ENCODE measurements at places on chromosomes 4 and X.

DNA sequence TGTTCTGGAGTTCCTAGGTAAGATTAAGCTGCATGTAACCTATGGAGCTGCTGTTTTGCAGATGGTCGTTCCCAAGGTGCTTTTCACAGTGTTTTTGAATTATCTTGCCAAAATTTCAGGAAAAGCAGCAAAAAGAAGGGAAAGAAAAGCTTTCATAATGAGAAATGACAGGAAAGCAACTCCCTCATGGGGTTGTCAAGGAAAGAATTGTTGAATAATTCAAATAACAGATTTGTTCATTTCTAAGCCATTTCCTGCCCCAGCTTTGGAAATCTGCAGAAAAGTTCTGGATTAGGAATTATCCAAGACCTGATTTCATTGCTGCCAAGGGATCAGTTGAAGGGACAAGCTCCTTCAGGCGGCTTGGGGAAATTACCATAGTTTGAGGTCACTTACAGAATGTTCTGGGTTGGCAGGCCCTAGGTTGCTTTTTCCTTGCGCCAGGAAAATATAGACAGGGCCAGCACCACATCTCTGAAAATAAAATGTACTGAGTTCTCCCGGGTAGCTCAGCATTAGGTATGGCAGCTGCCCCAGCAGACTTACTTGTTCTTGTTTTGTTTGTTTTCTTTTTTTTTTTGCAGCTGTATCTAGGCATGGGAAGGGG, 354.7 kb downstream of the STIM2 start:
- no peak for DNase-seq

DNA sequence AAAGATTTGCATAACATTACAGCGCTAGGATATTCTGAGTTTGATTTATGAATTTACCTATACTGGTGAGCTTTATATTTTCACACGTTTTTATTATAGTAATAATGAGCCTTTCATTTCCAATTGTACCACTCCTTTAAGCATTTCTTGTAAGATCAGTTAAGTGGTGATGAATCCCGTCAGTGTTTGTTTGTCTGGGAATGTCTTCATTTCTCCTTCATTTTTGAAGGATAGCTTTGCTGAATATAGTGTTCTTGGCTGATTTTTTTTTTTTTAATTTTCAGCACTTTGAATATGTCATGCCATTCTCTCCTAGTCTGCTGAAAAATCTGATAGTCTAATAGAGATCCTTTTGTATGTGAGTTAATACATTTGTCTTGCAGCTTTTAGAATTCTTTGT, 70.1 kb downstream of the IL15 start:
- no peak for DNase-seq

DNA sequence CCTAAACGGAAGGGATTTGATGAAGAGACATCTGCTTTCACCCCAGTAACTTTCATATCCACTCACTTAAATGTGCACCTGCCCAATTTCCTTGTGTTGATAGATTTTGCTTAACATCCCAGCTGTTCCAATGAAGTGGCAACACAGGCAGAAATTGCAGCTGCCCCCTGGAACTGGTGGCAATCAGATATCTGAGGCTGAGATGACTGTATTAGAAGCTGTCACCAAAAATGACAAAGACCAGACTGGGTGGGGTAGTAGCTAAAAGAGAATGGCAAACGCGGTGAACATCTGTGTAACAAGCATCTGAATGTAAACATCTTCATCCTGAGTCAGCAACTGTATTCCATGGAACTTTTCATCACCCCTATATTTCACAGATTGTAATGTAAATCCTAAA, 17.1 kb downstream of the GABRA2 start:
- DNase-seq = no peak

GRCh38 chr4:132540797-132541196, 608.3 kb upstream of the PCDH10 start:
- no peak for DNase-seq

GRCh38 chr4:188960411-188961093, 821.3 kb downstream of the TRIML1 start:
- DNase-seq = no peak

DNA sequence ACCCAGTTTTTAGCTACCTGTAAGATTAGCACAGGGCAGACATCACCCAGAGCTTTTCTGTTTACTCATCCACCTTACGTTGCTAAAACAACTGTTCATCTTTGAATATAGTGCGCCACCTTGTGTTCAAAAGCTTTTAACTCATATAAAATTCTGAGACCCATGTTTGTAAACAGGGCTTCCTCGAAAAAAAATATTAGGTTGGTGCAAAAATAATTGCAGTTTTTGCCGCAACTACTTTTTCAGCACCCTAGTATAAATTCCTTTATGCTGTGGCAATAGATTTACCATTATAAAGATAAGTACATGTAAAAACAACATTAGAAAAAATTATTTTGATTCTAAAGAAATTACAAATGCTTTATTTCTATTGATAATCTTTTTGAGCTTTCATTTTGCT, 147.9 kb downstream of the LRBA start:
- peak; percentile 32 for DNase-seq

- DNase-seq = no peak
Observed at GRCh38 chr4:30950737-30951136, 230.6 kb downstream of the PCDH7 start.

DNA sequence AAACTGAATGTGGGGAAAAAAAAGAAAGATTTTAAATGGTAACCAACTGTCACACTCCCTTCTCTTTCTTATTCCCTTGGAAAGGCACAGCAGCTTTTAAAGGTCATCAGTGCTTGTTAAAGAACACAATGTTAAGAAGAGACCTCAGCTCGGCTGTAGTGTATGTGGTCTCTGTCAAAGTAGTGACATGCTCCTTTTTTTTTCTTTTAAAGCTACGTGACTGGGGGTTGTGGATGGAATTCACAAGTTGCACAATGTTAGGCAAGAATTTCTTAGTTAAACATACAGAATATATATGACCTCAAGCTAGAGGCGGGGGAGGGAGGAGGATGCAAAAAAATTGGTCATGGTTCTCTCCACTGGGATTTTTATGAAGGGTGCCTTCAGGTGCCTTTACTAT, 45.6 kb downstream of the OCRL start:
- DNase-seq = no peak

DNA sequence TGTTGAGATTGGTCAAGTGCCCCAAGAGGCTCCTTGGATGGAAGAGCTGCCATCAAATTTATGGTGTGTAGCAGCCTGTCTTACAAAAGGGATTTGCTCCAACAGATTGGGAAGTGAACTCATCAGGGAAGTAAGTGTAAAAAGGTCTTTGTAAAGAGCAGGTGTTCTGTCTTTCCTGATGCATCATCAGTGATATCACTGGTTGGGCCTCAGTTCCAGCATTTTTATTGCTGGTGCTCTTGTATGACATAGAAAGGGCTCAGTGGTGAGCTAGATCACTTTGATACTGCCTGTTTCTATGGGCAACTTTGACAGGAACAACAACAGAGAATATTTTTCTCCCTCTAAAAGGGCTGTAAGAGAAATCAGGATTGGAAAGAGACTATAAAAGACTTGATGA, 8.7 kb upstream of the GABRE start:
- DNase-seq = no peak

- DNase-seq = peak; percentile 45
Observed at GRCh38 chrX:154775419-154776349, 13.0 kb downstream of the DKC1 start.

DNA sequence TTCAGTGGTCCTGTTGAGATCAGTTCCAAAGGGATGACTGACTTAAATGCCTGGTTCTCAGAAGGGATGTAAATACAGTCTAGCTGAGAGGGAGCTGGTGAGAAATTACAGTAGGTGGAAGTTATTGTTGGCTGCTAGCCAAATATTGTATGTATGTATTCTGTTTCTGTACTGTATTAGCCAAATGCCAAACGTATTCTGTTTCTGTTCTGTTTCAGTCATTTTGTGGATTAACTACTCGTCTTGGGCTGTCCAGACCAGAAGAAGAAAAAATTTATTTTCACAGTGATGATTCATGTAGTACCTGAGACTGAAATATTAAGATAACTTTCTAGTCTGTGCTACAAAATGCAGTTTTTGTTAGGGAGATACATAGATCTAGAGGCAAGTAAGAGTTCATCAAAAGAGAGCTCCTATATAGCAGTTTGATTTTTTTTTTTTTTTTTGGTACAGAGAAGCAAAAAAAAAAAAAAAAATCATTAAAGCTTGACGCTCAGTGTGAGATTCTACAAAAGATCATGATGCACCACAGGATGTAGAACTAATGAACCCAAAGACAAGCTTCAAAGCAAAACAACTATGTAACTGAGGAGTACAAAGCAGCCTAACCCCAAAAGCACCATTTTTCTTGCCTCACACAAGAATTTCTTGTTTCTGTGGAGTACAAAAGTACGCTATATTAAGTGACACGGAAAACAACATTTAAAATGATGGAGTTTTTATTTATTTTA, 54.8 kb downstream of the CASP6 start:
- no peak for DNase-seq

GRCh38 chrX:42748067-42748850, 29.7 kb downstream of the PPP1R2C start:
- no peak for DNase-seq

- DNase-seq = no peak
Observed at GRCh38 chrX:130120321-130120731, 10.0 kb upstream of the ELF4 start.

GRCh38 chrX:17860179-17860780, 818 bp downstream of the RAI2 start:
- no peak for DNase-seq

- DNase-seq = no peak
Observed at GRCh38 chr4:178811356-178811755, 1369.1 kb upstream of the AGA start.

GRCh38 chr4:143252478-143252877, 67.8 kb downstream of the USP38 start:
- DNase-seq = no peak

GRCh38 chrX:16745659-16746058, 26.2 kb downstream of the SYAP1 start:
- DNase-seq = no peak

- DNase-seq = no peak
Observed at GRCh38 chrX:11793734-11794133, 35.7 kb downstream of the MSL3 start.

GRCh38 chrX:12894074-12895030, 12.1 kb upstream of the TLR8 start:
- peak; percentile 40 for DNase-seq

GRCh38 chrX:21779095-21779494, 21.2 kb upstream of the SMPX start:
- no peak for DNase-seq

DNA sequence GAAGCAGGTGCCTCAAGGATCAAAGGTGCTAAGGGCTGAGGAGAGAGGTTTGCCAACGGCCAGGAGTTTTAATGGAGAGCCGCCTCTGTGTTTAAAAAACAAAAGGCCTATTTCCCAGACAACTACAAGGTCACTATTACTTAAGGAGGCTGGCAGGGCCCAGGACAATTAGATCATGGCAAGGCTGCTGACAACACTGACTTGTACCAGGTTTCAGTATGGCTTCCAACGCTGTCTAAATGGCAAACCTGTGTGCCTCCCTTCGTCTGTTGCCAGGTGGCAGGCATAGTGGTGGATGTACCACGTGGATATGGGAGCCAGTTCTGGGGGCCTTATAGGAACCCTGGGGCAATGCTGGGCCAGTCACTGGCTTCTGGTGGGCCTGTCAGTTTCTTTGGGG, 41.0 kb downstream of the NSG1 start:
- no peak for DNase-seq

DNA sequence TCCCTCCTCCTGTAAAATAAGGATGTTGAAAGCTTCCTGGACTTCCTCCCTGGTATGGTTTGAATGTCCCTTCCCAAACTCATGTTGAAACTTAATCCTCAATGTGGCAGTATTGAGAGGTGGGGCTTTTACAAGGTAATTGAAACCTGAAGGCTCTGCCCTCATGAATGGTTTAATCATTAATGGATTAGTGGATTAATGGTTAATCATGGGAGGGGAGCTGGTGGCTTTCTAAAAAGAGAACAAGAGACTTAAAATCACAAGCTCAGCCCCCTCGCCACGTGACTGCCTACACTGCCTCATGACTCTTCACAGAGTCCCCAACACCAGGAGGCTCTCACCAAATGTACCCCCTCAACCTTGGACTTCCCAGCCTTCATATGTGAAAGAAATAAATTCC, 124.6 kb upstream of the ANXA3 start:
- DNase-seq = no peak

- no peak for DNase-seq
Observed at GRCh38 chrX:136585960-136586359, 53.9 kb downstream of the VGLL1 start.

- no peak for DNase-seq
Observed at GRCh38 chr4:157104541-157104940, 28.6 kb downstream of the GLRB start.

- DNase-seq = no peak
Observed at GRCh38 chr4:84684361-84684760, 101.4 kb downstream of the CDS1 start.

DNA sequence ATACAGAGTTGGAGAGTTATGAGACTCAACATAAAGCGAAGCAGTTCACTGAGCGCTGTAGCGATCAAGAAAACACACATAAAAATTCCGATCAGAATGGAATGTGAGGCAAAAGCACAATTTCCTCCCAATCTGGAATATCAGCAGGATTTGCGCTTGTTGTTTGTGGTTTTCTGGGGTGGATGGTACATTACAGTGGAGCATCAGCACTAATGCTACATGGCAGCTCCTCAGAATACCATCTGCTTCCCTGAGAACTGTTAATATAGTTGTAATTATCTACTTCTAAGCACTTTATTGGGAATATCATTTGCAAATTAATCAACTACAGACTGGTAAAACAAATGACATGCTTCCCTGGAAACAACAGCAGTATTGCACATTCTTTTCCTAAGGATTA, 324.1 kb upstream of the PPARGC1A start:
- no peak for DNase-seq

- DNase-seq = peak; percentile 4
Observed at GRCh38 chr4:147678796-147679549, 5.0 kb downstream of the PRMT9 start.

DNA sequence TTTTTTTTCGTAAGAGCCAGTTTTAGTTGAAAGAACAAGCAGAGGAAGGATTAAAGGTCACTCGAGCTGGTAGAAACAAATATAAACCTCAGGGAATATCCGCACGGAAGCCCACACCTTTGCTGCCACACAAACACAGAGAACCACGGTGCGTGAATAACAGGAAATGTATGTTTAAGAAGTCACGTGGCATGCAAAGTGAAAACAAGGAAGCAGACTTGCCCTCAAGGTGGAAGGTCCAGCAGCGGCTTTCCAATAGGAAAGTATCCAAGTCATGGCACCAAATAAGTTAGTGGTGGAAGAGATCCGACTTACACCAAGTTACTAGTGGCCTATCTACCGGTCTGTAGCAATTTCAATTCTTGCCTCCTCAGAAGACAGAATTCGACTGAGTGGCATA, 215.5 kb downstream of the HHIP start:
- DNase-seq = no peak
